ENCODE measurements at places on chromosomes 7 and 10.

DNA sequence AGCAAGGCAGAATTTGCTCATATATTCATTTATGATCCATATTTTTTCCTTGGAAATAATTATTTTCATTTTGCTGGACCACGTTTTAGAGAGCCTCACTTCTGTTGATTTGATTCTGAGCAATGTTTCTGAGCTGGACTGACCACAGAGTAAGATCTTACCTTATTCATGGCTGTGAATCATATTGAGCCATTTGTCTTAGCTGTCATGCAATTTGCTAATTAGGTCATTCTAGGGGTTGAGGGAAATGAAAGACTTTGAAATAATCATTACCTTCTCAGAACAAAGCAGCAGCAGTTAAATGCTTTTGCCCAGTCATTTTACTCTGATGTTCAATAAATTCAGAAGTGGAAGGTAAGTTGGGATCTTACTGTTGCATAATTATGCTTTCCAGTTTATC, 251.4 kb downstream of the SDK1 start:
- DNase-seq, result no peak

DNA sequence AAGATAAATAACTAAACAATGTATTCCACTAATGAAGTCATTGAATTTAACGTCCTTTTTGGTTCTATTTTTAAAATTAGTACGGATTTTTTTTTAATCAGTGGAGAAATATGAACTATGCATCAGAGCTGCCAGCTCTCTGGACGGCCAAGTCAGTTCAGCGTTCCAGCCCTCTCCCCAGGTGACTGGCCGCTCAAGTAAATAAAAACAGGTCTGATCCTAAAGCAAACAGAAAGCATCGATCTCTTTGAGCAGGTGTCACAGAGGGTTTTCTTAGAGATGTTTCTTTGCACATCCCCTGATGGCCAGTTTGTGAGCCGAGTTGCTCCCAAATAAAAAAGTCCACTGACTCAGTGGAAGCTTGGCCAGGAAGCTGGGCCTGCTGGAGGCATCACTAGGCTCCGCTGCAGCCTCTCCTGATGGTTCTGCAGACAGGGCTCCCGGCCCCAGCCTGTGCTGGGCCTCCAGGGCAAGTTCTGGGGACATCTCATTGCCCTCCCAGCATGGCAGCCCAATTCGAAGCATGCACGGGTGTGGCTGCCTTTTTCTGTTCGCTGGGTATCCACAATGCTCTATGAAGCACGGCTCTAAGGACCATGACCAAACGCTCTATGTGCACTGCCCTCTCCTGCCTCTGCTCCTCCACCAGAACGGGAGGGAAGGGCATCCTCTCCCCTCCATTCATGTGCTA, 74.7 kb upstream of the PPP2R2D start:
- DNase-seq, result no peak

- no peak for DNase-seq
Observed at GRCh38 chr7:105594034-105594433, 12.7 kb upstream of the EFCAB10 start.

GRCh38 chr10:70164163-70164562, 6.2 kb downstream of the SAR1A start:
- DNase-seq, result no peak

DNA sequence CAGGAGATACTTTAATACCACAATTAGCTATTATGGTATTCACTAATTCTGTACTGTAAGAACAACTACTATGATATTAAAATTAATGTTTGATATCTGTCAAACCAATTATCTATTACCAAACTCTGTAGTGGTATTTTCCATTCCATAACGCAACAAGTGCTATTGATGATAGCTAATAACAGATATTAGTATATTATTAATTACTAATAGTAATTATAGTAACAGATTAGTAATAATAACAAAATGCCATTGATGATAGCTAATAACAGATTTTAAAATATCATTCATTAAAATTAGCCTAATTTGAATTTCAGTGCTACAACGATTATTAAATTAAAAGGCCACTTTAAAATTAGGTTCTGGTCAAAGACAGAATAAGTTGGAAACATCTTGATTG, 93.5 kb downstream of the BTRC start:
- DNase-seq, result no peak

DNA sequence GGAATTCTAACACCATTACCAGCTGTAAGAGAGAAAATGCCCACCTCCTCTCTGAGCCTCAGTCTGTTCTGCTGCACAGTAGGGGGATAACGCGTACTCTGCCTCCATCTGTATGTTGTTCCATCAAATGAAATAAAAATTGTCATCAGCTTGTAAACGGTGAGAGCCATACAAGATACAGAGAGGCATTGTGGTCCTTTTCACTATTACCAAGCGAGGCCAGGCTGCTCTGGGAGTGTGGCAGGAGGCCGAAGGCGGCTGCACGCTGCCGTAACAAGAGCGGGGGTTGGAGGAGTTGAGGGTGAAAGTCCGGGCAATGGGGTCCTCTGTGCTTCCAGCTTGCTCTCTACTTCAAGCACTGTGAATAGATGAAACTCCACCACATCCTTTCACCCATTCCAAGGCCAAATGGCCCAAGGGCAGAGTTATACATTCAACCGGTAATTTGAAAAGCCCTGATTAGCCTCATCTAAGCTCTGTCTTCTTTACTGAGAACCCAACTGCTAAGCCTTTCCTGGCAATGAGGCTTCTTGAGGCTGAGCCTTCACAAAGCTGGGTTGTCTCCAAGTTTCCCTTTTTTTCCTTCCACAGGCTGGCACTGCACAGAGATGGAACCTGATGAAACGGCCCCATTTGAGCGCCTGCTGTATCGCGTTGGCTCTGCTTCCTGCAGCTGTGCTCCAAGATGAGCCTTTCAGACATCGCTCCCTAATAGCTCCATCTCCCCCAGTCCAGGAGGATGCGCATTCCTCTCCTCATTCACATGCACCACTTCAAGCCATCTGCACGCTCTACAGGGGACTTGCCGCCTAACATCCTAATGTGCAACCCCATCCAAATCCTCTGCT, 47.2 kb downstream of the PYROXD2 start:
- DNase-seq, result no peak

GRCh38 chr7:20206104-20206896, 10.9 kb downstream of the MACC1 start:
- DNase-seq, result no peak

- no peak for DNase-seq
Observed at GRCh38 chr10:13872411-13872810, 285.6 kb downstream of the PRPF18 start.

DNA sequence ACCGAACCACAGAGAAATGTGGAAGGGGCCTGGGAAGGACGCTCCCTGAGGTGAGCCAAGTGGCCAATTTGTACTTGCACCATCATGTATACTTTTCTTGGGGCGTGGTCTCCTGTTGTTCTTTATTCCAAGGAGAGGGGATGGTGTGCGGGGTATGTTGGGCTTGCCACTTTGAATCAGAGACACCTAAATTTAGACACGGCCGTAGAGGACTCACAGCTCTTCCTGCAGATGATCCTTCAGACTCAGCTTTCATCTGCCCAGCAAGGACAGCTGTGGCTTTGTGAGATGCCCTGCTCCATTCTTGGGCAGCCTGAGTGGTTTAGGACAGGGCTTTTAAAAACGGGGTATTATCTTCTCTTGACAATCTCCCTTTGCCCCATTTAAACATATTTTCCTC, 473.2 kb downstream of the REEP3 start:
- DNase-seq, result no peak

DNA sequence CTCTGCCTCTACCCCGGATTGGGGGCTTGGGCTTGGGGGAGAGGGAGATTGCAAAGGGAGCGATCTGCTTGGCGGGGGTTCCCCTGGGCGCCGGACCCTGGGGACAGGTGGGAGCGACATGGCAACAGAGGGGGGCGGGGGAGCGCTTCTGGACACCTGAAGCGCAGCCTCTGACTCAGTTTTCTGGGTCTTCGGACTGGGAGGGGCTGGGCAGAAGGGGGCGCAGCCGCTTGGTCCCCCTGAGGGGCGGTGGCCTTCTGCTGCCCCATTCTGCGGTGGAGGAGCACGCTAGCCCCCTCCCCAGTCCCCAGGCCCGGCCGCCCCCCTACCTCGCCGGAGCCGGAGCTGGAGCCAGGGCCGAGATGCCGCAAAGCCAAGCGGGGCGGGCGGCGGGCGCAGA, 380 bp downstream of the NAT16 start:
- DNase-seq, result no peak

GRCh38 chr10:35821339-35821911, 179.3 kb upstream of the FZD8 start:
- no peak for DNase-seq

DNA sequence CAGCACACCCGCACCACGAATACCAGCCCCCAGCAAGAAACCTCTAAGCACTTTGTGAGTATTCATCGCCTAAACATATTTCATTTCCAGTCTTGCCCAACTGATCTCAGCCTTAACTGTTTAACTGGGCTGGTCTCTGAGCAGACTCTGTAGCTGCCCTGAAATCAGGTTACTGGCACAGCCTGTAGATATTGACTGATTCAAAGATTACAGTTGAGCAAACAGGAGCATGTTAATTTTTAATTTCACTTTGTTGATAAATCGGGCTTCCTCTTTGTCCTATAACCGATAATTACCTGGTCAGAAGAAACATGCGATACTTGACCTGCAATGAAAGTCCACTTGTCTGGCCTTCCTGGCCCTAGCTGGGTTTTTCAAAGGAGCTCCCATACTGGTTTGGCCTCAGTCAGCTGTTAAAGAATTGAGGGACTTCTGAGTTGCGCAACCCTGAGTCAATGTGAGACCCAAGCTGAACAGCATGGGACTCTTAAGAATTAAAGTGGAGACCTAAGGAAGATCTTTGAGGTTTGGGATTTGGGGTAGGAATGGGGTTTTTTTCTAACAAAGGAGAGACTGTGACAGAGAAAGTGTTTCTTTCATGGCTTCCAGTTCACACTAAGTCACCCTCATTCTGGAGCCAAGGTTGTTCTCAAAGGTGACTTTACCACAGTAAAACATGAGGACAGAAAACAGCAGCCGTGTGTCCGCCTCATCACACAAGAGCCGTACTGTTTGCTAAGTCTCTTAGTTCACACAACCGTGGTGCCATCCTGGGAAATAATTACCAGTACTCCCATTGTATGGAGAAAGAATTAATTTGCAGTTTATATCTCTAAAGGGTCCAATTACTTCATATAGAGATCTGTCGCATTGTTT, 75.9 kb downstream of the PPP1R3C start:
- DNase-seq, result no peak

DNA sequence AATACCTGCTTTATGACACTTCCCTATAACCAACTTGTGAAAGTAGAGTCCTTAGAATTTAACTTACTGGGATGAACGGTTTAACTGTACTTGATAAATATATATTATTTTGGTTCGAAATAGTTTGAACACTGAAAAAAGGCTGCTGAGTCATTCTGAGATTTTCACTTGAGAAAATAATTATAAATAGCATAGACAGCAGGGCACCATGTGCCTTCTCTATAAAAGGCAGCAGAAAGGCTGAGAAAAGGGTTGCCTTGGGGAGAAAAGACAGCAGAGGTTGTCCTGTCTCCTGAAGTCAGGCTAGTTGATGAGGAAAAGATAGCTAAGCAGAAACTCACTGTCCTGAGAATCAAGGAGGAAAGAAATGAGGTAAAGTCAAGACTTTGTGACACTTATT, 92.4 kb downstream of the CTTNBP2 start:
- no peak for DNase-seq

DNA sequence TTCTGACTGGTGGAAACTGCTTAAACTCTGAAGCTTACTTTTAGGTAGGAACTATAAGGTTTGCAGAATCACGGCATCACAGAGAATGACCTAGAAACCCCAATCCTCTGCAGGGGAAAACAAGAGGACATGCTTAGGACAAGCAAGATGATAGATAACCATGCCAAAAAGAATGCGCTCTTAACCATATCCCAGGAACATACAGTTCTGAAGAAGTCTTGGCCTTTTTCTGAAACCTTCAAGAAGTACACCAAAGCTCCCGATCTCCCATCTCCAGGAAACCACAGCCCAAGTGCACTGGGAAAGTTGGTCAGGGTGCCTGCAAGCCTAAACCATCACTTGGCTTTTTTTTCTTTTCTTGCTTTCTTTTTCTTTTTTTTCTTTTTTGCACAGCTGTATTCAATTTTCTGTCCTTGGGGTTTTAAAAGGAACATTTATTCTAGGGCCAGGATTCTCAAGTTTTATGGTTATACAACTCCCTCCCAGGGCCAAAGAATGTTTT, 12.2 kb upstream of the SVIL start:
- no peak for DNase-seq

DNA sequence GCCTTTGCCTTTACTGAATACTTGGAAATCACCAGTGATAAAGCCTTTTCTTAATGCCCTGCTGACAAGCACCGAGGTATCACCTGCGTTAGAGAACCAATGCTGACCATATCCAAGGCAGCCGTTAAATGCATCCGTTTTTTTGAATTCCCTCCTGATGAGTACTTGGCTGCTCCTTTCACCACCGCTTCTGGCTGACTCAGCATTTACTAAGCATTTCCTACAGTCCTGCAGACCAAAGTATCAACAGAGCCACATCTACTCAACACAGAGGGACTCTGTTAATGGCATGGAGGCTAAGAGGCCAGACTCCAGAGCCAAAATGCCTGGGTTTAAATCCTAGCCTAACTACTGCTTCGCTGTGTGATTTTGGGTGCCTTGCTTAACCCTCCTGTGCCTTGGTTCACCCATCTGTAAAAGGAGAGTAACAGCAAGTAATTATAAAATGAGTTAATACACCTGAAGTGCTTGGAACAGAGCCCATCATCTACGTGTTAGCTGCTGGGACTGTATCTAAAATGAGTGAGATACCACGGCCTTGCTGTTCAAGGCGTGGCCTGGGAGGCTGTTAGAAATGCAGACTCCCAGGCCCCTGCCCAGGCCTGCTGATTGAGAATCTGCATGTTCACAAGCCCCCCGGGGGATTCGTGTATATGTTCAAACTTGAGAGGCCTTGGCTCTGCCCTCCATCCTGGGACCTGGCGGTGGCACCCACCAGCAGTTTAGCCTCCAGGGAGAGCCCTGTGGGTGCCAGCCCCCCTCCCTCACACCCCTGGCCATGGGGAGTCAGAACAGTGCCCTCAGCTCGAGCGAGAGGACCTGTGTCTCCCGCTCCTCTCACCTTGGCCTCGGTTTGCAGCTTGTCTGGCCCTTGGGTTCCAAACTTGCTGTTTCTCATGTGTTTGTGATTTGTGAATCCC, 30.8 kb upstream of the EFCAB10 start:
- no peak for DNase-seq

DNA sequence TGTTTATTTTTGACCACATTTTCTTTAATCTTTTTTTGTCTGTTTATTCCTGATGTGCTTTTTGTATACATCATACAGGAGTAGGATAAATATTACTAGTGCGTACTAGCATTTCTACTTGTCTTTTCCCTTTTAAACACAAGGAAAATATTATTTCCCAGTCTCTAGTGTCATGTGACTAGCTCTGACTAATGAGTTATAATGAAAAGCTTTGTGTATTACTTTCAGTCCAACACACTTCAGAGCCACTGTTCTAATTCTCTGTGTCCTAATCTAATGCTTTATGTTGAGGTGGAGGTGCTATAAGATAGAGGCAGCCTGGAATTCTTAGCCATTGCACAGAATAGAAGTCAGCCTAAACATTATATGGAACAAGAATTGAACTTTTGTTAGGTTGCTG, 65.0 kb upstream of the RAB18 start:
- DNase-seq, result no peak

DNA sequence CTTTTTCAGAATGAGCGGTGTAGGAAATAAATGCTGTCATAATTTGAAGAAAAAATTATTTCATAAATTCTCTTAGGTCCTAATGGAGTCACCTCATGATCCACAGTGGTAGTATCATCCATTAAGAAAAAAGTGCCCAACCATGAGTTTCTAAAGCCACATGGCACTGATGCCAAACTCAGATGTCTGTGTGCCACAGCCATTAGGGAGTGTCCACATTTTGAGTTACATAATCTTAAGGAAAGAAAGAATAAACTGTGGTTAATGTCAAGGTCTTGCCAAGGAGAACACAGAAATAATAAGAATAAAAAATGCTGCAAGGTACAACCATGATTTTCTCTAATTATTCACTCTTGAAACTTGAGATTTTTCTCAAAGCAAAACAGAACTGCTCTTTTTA, 1101.8 kb downstream of the SORCS3 start:
- DNase-seq, result no peak
